ENCODE measurements at places on chromosomes 12 and 14.

DNA sequence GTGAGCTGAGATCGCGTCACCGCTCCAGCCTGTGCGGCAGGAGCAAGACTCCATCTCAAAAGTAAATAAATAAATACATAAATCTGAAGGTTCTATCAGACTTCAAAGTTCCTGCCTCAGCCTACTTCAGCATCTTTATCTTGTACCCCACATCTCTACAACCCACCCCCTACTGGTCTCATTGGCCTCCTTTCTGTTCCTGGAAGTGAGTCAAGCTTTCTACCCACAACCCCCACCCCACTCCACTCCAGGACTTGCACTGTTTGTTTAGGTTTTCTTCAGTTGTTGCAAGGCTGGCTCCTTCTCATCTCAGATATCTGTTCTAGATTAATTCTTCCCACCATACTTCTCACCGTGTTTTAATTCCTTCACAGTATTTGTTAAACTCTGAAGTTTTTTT lies 714 bp upstream of the PSMC6 start:
- DNase-seq, result no peak

- DNase-seq, result no peak
Observed at GRCh38 chr12:94231709-94232108, 83.3 kb downstream of the PLXNC1 start.

- no peak for DNase-seq
Observed at GRCh38 chr14:102893452-102893851, 29.0 kb upstream of the AMN start.

DNA sequence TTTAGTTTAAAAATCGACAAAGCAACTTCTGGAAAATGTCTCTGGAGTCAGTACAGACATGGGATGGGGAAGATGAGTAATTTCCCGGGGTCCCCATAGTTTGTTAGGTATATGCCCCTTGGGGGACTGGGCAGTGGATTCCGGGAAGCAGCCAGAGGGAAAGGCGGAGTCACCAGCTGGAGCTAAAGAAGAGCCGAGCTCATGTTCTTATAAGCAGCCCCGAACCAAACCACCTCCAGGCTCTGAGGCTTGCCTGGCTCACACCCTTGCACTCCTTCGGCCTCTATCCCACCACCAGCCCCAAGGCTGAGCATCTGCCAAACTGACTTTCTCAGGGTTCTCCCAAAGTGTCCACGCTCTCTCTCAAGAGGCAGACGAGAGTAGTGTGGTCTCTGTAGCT lies 117.8 kb downstream of the PAH start:
- no peak for DNase-seq

GRCh38 chr12:45131506-45131905 lies 80.6 kb upstream of the DBX2 start:
- DNase-seq, result no peak

GRCh38 chr12:98955284-98955683 lies 310.2 kb downstream of the APAF1 start:
- no peak for DNase-seq

Measured in lower lobe of right lung (tissue), 2 donors.